Cardiac muscle cell (in vitro differentiated cells and primary cell): ENCODE measurements at places on chromosomes 3 and 15.

DNA sequence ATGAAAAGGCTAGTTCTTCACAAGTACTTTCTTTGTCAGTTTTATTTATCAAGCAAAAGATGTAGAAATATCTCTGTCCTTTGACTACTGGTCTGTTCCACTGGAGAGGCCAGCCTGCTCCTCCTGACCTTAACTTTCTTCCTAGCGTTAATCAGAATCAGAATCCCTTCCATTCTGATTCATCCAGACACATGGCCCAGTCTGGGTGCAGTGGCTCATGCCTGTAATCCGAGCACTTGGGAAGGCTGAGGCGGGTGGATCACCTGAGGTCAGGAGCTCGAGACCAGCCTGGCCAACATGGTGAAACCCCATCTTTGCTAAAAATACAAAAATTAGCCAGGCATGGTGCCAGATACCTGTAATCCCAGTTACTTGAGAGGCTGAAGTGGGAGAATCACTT is 32.0 kb upstream of the MANF start:
- DNase-seq: no peak

GRCh38 chr3:110533089-110533488 is 538.5 kb upstream of the NECTIN3 start:
- DNase-seq: no peak

- DNase-seq: peak; percentile 83
Measured at GRCh38 chr15:64883997-64884511, 27.6 kb upstream of the ANKDD1A start.

- DNase-seq: no peak
Measured at GRCh38 chr3:114452256-114452655, 158.4 kb downstream of the TIGIT start.

GRCh38 chr15:92158426-92158825 is 235.3 kb upstream of the ST8SIA2 start:
- no peak for DNase-seq

- DNase-seq: no peak
Measured at GRCh38 chr3:36688815-36689214, 75.5 kb downstream of the DCLK3 start.

DNA sequence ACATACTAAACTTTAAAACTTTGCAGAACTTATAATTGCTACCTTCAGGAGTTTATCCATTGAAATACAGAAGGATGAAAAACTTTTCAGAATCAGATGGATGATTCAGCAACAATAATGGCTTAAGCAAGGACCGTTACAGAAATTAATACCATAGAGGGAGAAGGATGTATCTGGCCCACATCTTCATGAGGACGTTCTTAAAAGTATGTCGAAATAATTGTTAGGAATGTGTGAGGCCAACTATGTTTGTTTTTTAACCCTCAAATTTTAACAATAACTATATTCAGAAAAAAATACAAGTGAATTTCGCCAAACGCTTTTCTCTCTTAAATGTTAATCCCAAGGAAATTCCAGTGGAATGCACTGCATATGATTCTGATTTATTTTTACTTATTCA is 105.2 kb upstream of the EPHA3 start:
- DNase-seq: no peak

DNA sequence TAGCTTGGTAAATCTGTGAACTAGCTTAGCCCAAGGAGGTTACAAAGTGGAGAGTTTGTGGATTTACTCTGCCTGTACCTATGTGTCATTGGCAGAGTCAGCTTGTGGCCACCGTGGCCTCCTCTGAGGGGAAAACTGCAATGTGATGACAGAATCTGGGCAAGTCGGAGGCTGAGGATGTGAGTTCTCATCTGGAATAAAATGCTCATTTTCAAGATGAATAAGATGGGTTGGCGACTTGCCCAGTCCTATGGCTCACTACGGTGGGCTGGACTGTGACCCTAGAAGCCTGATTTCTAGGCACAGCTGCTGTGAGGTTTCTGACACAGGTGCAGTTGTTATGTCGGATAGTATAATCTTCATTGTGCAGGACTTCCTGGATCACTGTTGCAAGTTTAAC is 83.7 kb downstream of the ETV5 start:
- DNase-seq: peak; percentile 63

DNA sequence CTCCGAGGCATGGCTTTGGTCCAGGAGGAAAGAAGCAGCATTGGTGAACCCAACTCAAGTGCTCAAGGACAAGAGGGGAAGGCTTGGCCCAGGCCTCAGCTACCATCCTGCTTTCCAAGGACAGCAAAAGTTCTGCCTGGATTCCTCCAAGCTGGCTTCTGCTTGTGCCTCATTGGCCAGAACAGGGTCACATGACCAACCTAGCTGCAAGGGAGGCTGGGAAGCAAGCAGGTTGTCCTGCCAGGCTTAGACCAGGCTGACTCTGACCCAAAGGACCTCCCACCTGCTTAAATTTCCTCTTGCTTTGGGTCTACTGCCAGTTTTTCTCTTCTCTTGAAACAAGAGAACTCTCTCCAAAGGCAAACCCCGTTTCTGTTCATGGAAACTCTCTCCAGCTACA is 70.7 kb downstream of the RPN1 start:
- no peak for DNase-seq

- no peak for DNase-seq
Measured at GRCh38 chr3:122985539-122985938, 42.0 kb downstream of the SEMA5B start.
